Stimulated activated CD8-positive, alpha-beta memory T cell treated with anti-CD3 and anti-CD28 coated beads, Interleukin-7, amount 100 ng/mL, for 4 hours (primary cell): ENCODE measurements at places on chromosomes 2 and 18.

- DNase-seq: no peak
Observed at GRCh38 chr2:173752152-173752551, 213.0 kb downstream of the SP3 start.

- no peak for DNase-seq
Observed at GRCh38 chr2:70936979-70937811, 1.5 kb downstream of the ATP6V1B1 start.

DNA sequence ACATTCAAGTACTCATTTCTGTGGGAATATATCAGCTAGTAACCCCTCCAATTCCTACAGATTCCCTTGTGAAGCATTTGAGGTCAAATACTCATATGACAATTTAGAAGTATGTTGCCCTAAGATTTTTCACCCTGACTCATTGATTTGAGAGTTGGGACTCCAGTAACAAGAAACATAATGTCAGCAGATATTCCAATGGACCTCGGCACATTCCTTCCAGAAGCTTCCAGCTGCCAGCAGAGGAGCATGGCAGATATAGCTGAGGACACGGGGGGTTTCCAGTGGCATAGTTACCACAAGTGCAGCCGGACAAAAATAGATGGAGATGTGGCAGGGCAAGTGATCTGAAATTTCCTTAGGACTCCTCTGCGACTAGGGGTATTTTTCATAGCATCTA is 101.9 kb upstream of the ARHGAP28 start:
- DNase-seq: no peak

- no peak for DNase-seq
Observed at GRCh38 chr2:72141032-72141645, 6.5 kb downstream of the CYP26B1 start.

- DNase-seq: no peak
Observed at GRCh38 chr2:60092781-60093180, 460.7 kb downstream of the BCL11A start.

GRCh38 chr2:44009136-44009735 is 13.4 kb upstream of the LRPPRC start:
- DNase-seq: no peak

GRCh38 chr2:99821039-99821438 is 321.4 kb downstream of the AFF3 start:
- no peak for DNase-seq

GRCh38 chr2:1995987-1996386 is 251.7 kb upstream of the PXDN start:
- DNase-seq: no peak

DNA sequence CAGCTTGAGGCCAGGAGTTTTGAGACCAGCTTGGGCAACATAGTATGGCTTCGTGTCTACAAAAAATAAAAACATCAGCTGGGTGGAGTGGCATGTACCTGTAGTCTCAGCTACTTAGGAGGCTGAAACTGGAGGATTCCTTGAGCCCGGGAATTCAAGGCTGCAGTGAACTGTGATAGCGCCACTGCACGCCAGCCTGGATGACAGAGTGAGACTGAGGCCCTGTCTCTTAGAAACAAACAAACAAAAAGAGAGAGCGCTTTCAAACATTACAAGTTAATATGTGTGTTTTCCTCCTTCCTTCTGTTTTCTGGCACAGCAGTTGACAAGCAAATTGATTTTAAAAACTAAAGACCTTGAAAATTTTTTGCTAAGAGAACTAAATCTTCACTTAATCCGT is 9.9 kb downstream of the EPC2 start:
- DNase-seq: no peak

GRCh38 chr2:174477759-174478158 is 9.1 kb downstream of the GPR155 start:
- no peak for DNase-seq

GRCh38 chr2:62302631-62303435 is 106.9 kb downstream of the B3GNT2 start:
- DNase-seq: no peak

- DNase-seq: no peak
Observed at GRCh38 chr2:19667536-19667949, 234.2 kb downstream of the TTC32 start.

- DNase-seq: no peak
Observed at GRCh38 chr18:53117851-53118250, 777.9 kb downstream of the DCC start.

GRCh38 chr2:10378189-10378588 is 69.9 kb downstream of the ODC1 start:
- DNase-seq: no peak

GRCh38 chr2:207662203-207662602 is 37.0 kb upstream of the METTL21A start:
- DNase-seq: no peak

- DNase-seq: no peak
Observed at GRCh38 chr2:23404426-23404825, 19.4 kb downstream of the KLHL29 start.
